ENCODE measurements at places on chromosomes 11 and 22.

GRCh38 chr11:76880956-76881355, 20.2 kb downstream of the ACER3 start:
- DNase-seq, result no peak

GRCh38 chr11:66046901-66047300, 2.1 kb downstream of the GAL3ST3 start:
- DNase-seq, result no peak

DNA sequence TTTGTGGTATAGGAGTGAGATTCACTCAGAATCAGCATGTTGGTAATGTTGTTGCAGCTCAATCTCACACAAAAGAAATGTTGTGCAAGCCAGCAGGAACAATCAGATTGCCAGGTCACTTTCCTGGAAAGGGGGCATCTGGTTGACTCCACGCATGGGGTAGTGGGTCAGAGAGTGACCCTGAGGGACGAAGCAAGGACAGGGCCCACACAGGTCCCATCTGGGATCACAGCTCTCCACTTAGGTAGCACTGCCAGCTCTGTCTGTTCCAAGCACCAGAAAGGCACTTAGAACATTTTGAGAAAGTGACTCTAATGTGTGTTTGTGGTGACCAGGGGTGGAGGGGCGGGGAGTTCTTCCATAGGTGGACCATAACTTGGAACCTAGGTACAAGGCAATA, 109.5 kb downstream of the RASSF10 start:
- no peak for DNase-seq

DNA sequence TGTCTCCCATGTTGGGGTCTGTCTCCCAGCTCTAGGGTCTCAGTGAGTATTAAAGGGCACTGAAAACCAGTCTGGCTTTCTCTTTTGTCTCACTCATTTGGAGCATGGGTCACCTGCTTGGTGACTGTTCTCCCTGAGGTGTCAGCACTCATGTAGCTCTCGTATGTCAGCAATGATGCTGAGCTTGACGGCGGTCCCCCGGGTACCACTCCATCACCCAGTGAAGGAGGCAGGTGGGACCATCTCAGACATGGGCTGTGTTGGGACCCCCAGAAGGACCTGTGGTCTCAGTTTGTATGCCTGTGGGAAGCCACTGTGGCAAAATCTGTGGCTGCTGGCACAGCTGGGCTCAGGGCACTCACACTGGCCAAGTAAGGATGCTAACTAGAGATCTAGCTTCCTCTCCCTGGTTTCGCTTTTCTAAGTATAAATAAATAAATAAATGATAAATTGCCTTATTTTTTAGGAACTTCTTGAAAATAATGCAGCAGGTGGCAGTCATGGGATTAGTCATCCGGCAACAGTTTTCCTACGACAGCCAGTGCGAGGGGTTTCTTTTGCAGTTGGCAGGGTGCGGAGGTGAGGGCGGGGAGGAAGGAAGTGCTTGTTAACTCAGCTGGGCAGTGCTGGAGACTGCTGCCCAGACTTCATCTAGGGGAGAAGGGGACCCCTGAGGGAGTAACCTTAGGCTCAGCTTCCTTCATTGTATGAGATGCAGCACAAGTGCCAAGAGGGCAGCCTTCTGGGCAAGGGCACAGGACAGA, 48.8 kb downstream of the OSBP2 start:
- no peak for DNase-seq

GRCh38 chr22:20436768-20437612, 635 bp downstream of the SCARF2 start:
- DNase-seq, result no peak

DNA sequence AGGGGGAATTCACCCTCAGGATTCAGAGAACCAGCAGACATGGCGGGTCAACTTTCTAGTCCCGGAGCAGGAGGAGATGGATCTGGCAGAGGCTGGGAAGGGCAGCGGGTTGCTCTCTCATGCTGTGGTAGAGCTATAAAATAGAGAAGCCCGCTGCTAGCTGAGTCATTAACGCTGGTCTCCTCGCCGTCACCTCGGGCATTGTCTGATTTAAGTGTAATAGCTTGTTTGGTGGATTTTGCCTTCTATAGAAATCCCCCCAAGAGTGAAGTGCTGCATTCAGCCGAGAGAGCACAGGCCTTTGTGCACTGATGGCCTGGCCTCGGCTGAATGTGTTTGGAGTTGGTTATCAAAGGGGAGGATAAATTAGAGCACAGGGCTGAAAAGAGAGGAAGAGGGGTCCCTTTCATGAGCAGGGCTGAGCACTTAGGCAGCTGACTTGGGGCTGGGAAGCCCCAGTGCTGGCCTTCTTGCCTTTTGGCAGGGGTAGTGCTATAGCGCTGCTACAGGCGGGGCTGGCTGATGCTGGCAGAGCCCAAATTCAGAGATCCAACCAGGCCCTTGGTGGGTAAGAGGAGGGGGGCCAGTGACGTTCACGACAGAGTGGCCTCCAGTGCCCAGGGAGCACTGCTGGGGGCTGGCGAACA, 161.1 kb upstream of the CADM1 start:
- DNase-seq, result no peak

- no peak for DNase-seq
Observed at GRCh38 chr11:45209891-45210699, 63.7 kb downstream of the PRDM11 start.
